ENCODE measurements at places on chromosomes 4 and X.

- no peak for DNase-seq
Measured at GRCh38 chr4:5710961-5711478, at the start of gene EVC. Gene EVC, plus strand, starts transcription at chr4:5711201. Its CDS starts 180 bp downstream, at chr4:5711381.

GRCh38 chr4:33306131-33306530 is 2586.0 kb downstream of the PCDH7 start:
- no peak for DNase-seq

DNA sequence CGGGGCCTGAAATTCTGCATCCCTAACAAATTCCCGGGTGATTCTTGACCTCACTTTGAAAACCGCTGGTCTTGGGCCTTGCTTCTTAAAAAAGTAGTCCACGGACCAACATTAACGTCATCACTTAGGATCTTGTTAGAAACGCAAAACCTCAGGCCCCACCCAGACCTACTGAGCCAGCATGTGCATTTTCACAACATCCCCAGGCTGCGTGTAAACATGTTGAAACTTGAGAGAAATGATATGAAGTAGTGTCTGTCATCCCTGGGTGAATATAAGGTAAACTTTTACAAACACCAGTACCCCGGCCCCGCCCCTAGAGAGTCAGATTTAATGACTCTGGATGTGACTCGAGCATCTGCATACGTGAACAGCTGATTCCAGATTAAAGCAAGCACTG is 33.7 kb downstream of the SORBS2 start:
- DNase-seq: no peak

DNA sequence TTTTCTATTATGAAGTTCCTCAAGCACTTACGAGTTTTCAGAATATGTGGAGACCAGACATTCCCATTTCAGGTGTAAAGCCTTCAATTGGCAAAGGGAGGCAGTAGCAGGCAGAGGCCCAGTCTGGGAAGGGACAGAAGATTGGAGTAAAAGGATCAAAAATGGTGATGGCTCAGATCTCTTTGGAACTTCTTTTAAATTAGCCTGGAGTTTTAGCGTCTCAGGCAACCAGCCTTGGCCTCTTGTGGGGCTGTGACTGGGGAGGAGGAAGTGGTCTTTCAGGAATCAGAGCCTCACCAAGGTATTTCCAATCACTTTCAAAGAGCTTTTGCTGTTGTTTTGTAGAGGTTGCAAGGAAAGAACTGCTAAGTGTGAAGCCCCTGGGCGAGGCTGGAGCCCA is 239.1 kb downstream of the FRAS1 start:
- DNase-seq: no peak

- no peak for DNase-seq
Measured at GRCh38 chr4:2860391-2861348, 17.0 kb downstream of the ADD1 start.

GRCh38 chr4:48815483-48815882 is 15.4 kb upstream of the OCIAD1 start:
- DNase-seq: no peak

DNA sequence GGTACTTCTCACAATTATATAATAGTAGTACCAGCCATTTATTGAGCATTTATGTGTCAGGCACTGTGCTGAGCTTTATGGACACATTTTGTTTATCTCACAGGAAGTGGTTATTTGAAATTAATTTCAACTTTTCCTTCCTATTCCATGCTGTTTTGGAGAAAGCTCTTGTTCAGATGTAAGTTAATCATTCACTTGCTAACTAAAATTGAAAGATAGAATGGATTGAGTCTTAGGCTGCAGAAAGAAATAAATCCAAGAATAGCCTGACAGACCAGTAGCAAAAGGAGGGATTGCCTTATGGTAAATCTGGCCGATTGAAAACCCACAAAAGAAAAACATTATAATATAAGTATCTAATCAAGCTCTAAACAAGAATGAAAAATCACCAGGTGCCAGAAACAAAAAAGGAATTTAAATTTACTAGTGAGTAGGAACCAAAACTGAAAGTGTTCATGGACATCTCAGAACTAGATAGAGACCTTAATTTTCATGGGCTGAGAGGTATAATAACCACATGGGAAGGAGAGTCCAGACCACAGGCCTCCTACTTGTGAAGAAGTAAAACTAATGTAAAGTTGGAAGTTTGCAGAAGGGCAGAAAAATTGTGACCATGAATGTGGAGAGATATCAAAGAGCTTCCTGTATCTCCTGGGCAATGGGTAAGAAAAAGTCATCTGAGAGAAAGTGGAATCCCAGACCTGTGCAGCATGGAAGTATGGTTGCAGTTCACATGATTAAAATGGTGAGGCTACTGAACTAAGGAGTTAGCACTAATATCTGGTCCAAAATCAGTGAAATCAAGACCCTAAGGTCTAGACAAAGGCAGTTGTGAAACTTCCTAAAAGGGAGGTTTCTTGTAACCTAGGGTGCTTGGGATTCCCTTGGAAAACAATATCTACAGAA is 38.0 kb downstream of the RADX start:
- DNase-seq: no peak

GRCh38 chr4:133623847-133624246 is 474.8 kb downstream of the PCDH10 start:
- DNase-seq: no peak

DNA sequence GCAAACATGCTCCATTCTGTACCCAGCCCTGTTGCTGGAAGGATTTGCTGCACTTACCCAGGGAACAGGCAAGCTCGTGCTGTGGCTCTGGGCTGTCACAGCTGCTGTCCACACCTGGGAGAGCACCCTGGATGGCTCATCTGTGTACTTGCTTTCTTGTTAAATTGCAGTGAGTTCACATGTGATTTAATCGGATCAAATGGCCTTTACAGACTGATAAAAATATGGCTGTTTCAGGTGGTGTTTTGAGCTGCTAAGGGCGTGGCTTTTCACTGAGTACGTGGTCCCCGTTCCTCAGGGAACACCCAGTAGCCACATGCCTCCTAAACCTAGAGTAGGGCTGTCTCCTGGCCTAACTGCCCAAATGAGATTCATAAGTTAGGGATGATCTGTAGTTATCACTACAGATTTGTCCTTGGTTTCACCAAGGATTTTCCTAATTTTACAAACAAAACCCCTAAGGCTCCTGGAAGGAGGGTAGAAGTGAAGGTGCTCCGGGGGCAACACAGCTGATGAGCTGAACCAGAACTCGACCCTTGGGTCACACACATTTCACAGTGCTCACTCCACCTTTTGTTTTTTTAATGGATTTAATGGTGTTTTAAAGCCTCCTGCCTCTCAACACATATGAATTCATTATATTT is 13.7 kb downstream of the KLKB1 start:
- DNase-seq: no peak

DNA sequence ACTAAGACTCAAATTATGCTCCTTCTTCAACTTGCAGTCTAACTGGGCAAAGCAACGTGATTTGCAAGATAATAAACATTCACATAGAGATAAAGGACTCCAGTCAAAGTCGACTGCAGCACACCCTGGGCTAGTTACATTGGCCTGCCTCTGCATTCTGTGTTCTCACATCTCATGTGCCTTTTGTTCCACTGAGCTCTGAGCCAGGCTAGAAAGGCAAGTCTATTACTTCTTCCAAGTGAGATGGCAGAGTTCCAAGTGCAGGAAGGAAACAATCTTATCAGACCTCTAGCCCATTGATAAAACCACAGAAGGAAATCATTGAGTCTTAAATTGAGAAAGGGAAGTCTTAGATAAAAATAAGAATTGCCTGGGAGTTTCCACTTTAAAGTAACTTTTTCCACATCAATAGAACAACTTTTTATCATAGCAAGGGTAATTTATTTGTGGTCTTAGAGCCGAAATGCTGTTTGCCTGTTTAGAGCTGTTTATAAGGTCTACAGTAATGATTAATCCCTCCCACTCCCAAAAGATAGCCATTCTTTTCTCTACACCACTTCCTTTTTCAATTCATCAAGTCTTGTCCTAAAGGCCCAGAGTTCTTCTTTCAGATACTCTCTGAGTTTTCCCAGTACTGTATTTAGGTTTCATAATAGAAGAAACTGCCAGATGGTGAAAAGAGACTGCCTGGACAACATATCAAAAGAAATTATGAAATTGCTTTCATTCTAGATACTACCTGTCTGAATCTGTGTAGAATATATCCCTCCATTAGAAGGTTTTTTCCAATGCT is 200.2 kb downstream of the GUCY2F start:
- DNase-seq: no peak
